ENCODE measurements at places on chromosomes 6 and 20.
A peak's percentile ranks its signal among the peaks of the same experiment; 100 is the strongest.

DNA sequence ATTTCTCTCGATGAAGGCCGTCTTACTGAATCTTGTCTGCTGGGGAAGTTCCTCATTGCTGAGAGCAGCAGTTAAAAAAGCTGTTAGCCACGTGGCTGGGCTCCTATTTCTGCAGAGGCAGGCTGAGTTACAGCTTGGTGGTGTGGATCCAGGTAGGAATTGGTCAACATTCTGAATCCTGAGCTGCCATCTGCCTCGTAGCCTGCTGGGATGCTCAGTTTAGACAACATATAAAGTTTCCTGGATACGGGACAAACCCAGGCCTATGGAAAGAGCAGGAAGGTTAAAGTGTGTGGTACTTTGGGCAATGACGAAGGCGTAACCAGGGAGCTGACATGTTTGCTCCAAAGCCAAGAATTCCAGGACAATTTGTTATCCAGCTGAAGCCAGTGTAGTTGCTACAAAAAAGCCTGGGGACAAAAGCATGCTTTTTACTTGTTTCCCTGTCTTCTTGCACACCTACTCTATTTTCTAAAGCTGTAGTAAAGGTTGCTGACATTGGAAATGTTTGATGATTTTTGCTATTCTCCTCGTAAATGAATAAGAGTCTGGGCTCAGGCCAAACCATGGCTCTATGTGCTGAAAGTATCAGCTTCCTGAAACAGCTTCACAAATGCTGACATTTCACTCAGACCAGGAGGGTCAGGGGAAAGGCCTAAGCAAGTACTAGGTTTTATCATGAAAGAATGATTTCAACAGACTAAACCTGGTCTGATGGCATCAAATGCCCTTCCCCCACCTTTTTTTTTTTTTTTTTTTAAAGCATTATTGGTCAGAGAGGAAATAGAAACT lies 12.4 kb upstream of the MYLK2 start:
- no peak for DNase-seq

DNA sequence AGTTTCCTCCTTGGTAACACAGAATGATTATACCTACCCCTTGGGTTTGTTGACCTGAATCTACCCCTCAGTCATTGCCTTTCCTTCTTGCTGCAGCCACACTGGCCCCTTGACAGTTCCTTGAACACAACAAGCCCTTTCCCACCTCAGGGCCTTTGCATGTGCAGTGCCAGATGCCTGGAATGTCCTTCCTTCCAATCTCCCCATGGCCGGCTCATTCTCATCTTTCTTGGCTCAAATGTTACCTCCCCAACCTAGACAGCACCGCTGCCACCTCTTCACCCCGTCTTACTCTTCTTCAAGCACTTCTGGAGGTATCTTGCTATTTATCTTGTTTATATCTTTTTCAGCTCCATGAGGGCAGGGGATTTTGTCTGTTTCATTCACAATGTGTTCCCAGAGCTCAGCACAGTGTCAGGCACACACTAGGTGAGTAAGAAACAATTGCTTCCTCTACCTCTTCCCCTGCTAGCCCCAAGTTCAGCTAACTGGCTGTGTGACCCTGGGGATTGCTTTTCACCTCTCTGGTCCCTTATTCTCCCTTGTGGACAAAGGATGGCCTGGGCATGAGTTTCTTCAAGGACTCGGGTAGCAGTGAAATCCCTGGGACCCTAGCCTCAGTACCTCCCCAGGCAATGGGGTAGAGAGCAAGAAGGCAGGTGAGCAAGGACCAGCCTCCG lies 121.5 kb downstream of the CEBPB start:
- DNase-seq, result no peak

DNA sequence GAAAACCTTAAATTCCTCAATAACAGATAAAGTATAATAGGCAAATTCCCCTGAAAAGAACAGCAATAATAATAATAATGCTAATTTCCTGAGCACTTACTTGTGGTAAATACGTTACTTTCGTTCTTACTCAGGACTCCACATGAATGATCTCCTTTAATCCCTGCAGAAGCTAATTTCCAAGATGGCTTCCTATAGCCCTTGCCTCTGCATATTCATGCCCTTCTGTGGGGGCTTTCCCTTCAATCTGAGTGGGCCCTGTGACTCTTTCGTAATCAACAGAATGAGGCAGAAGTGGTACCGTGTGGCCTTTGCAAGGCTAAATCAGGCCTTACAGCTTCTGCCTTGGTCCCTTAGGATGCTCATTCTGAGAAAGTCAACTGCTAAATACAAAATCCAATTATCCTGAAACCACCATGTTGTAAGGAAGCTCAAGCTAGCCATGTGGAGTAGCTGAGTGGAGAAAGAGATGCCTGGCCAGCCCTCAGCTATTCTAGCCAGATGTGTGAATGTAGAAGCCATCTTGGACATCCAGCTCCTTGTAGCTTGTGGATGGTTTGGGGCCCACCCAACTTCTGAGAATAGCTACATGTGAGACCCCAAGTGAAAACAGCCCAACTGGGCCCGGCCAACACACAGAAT lies 50.5 kb downstream of the MCUR1 start:
- peak; percentile 54 for DNase-seq

DNA sequence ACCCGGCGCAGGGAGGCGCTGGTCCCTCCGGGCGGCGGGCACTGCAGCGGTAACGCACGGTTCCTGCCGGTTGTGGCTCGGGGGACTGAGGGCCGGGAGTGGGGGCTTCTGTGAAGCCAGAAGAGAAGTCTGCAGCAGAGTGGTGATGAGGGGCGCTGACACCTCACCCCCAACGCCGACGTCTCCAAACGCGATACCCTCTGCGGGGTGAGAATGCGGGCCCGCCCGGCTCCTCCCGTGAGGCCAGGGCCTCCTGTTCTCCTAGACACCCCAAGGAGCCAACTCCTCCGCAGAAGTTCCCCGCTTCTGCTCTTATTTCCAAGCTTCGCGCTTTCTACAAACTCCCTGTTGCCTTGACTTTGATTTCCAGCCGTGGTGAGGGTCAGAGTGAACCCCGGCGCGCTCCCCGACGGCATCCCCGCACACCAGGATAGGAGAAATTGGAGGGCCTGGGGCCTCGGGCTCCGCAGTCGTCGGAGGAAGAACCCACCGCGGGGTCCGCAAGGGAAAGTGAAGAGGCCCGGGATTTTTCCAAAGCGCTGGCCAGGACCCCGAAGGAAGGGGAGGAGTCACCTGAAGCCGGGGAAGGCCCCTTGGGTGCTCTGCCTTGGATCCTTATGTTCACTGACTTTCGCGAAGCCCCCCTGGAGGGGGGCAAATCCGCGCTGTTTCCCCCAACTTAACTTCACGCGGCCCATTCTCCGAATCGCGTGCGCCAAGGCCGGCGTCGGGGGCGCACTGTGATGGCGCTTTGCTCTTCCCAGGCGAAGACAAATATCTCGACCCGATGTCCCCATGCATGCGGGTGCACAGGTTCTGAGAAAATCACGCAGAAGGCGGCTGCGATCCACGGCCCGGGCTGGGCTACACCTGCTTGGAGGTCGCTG lies 3.1 kb upstream of the INSM1 start:
- no peak for DNase-seq

GRCh38 chr6:11244387-11245126 lies 12.1 kb upstream of the NEDD9 start:
- DNase-seq, result no peak

DNA sequence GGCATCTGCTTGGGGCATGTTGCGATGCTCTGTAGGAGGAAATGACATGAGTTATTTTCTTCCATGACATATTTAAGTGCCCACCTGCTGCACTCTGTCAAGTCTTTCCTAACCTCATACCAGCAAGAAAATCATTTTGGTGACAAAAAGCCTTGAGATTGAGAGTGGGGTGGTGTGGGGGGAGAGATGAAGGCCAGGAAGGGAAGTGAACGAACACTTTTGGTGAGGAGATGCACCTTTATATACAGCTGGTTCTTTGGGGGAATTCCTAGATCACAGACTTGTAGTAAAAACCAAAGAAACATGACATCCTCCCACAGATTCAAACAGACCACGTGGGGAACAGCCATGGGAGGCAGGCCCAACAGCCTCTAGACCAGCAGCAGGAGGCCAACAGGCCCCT lies 26.1 kb downstream of the NCOA5 start:
- DNase-seq, result no peak

DNA sequence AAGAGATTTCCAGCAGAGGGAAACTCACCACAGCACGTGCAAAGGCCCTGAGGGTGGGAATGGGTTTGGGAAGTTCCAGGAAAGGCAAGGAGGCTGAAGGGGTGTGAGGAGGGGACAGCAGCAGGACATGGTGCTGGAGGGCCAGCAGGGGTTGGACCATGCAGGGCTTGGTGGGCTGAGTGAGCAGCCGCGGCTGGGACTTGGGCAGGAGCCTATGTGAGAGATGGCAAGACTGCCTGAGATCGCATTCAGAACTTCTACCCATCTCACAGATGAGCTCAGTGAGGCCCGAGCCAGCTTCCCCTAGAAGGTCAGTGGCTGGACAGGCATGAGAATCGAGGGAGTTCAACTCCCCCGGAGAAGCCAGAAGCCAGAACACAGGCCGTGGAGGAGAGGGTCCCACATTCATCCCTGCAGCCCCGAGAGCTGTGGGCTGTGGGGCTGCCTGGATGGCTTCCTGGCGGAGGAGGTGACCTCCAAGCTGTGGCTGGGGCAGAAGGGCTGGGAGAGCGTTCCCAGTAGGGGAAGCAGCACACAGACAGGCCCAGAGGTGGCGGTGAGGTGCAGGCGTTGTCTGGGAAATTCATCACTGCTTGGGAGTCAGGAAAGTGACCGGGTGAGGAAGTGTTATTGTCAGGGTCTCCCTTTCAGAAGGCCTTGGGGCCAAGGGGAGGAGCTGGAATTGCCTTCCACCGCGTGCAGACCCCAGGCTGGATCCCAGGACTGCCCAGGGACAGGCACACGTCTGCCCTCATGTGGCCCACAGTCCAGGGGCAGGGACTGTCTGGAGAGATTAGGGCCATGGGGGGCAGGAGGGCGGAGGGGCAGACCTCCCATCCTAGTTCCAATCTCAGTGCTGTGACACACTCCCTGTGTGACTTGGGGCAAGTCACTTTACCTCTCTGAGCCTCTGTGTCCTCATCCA lies 103.8 kb downstream of the CEBPB start:
- DNase-seq, result no peak

DNA sequence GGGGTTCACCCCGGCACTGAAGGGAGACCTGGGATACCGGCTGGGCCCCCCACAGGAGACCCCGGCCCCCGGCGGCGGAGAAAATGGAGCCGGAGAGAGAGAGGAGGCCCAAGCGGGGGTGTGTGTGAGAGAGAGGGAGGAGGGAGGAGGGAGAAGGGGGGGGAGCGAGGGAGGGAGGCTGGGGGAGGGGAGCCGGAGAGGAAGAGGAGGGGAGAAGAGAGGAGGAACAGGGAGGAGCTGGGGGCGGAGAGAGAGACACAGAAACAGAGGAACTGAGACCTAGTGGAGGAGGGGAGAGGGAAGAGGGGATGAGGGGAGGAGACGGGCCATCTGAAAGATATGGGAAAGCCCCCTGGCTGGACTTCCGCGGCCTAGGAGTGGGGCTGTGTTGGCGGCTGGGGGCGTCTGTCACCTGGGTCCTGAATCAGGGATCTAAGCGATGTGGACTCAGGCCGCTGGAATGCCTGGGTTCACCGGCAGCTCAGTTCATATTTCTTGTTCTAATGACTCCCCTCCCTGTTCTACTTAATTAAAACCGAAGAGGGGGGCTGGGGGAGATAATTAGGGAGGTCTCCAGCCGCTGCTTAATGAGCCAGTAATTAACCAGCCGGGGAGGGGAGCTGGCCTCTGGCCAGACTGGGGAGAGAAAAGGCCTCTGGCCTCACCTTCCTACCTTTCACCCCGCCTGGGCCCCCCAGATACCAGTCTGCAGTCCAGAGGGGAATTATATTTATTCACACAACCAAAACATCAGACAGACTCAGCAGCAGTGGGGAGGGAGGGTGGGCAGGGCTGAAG lies at the start of gene PBX2:
PBX2 (minus strand) TSS at position 149 of the 798 bp plus-strand sequence. CDS start 287 bp downstream, outside the sequence.
- DNase-seq, result peak; percentile 64

- no peak for DNase-seq
Measured at GRCh38 chr6:98308564-98308963, 525.8 kb upstream of the POU3F2 start.

DNA sequence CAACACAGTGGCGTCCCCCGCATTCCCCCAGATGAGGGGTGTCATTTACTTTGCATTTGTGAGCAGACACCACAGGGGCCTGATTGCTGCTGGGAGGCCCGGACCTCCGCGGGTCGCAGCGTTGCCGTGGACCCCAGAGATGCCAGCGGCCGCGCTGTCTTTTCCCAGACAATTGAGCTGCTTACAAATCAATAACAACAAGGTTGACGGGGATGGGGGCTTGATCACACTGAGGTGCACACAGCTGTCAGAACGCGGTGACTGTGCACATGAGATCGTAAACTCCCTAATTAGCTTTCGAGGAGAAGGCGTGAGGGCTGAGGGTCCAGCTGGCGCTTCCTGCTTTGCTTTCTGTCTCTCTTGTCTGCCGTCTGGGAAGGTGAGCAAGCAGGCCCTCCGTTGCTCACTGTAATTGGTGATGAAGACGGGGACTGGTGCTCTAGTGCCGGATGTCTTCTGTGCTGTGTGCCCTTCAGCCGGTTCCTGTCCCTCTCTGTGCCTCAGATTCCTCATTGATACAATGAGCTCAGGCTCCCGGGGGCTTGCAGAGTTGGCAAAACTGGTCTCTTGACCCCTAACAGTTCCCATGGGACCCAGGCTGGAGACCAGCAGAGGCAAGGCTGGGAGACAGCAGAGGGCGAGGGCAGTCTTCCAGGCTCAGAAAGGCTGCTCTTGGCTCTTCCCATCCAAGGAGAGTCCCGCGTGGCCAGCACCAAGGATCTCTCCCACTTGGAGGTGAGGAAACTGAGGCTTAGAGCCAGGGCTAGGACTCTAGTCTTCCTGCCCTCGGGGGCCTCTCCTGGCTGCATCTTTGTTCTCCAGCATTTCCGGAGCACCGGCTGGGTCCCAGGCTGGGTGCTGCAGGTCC lies 126.0 kb upstream of the PMEPA1 start:
- DNase-seq, result no peak

- DNase-seq, result no peak
Measured at GRCh38 chr6:125009578-125009977, 47.3 kb downstream of the RNF217 start.

DNA sequence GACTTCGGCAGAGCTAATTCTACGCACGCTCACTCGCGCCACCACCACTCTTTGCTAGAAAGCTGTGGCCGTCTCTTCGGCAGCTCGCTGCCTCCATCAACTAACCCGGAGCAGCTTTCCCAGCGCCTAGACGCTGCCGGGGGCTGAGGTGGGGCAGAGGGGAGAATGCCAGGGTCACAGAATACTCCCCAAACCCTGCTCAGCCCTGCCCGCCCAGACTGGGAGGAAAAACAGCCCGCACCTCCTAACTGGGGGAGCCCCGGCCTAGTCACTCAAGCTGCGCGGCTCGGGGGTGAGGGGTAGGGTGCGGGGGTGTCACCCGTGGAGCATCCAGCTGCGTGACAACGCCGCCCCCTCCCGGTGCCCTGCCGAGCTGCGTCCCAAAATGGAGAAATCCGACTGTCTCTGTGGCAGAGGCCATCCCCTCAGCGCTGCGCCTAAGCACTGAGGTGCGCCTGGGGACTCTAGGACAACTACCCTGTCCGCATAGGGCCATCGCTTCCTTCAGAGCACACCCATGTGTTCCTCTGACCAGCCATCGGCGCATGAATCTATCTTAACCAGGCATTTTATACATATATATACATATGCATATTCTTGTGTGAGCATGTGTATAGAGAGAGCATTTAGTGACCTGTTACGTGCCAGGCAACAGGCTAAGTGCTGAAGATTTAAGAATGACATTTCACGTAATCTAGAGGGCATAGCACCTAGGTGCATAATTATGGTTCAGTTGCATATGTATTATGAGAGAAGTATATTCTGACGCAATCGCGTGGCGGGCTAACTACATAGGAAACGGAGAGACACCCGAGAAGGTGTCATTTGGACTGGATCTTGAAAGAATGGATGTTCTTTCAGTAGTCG lies 1.5 kb upstream of the TENT5A start:
- peak; percentile 16 for DNase-seq
